AML-193 (cell line): ENCODE measurements at places on chromosomes 2 and 18.

- DNase-seq = no peak
Measured at GRCh38 chr18:63936932-63937393, 12.1 kb upstream of the HMSD start.

- DNase-seq = no peak
Measured at GRCh38 chr2:64001382-64002101, 17.7 kb downstream of the VPS54 start.

- no peak for DNase-seq
Measured at GRCh38 chr2:191869178-191869577, 22.3 kb upstream of the CAVIN2 start.

- peak; percentile 59 for DNase-seq
Measured at GRCh38 chr2:10400568-10400977, 47.6 kb downstream of the ODC1 start.

DNA sequence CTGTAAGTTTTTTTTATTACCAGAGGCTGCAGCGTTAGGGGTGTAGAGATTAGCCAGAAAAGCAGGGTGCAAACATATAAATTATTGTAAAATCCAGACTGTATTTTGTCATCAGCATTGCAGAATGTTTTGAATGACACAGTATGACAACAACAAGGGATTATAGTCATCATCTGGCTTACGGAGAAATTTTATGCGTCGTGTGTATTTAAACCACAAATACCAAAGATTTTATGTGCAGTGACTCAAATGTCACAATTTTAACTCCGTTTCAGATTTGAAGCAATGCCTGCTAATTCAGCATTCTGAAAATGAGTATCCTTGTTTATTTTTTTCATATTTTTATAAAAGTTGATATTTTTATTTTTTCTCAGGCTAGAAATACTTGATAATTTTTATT is 19.4 kb upstream of the TMX3 start:
- no peak for DNase-seq

GRCh38 chr2:162073888-162074631 is at the start of gene DPP4:
Gene DPP4 (minus strand): TSS chr2:162074215. CDS start chr2:162073981, 234 bp downstream.
- peak; percentile 1 for DNase-seq

GRCh38 chr2:222952204-222952603 is 91.4 kb downstream of the ACSL3 start:
- no peak for DNase-seq

- DNase-seq = peak; percentile 17
Measured at GRCh38 chr18:35495536-35496314, 2.0 kb downstream of the INO80C start.

DNA sequence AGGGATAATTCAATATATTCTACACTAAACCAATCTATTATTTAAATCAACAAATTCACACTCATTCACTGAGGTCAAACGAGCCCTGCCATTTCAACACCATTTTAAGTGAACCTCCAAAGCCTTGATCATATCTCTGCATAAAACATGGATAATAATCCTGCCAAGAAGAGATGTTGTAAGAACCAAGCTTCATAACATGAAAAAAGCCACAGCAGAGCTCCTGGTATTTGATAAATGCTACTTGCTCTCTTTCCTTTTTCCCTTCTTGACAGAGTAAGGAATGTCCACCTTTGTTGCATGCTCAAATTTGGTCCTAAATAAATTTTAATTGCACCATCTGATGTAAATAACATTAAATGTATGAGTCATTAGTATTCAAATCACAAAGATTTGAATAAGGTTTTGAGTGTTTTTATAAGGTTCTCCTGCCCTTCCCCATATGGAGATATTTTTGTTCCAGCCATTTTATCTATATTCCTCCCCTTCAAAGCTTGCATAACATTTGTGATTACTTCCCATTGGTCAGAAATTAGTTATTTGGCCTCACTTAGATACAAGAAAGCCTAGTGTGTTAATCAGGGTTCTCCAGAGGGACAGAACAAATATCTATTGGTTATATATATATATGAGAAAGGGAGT is 318.8 kb downstream of the RND3 start:
- no peak for DNase-seq

GRCh38 chr2:167843657-167844056 is 403.7 kb downstream of the STK39 start:
- DNase-seq = no peak

DNA sequence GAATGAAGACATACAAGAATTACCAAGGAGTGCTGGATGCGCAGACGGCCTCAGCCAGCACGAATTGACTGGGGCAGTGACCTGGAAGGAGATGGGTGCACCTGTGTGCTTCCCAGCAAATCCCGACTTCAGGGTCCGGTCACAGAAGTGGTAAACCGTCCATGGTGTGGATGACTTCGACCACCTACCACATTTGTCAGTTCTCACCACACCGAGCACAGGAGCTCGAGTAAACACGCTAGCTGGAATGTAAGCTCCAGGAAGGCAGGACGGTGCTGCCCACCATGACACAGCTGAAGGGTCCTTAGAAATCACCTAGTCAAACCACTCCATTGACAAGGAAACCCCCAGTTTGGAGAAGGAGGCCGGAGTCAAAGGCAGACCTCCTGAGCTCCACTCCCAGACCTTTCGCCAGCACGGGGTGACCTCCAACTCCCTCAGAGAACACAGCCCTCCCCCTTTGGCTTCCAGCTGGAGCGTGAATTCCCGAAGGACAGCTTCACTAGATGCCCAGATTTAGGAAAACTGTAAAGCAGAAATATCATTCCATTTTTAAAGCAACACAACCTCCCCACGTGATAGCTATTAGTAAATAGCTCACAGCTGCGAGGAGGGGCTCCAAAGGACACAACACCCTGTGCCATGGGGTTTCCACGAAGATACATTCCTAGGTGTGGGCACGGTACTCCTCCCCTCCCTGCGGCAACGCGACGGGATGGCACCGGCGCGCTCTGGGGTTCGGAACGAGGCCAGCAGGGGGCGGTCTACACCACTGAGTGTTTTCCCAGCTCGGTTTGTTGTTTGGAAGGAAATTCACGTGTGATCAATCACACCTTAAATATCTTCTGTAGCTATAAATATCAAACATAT is 34.1 kb upstream of the GNAL start:
- peak; percentile 6 for DNase-seq

- peak; percentile 70 for DNase-seq
Measured at GRCh38 chr2:109331896-109332848, 203.2 kb downstream of the SH3RF3 start.

DNA sequence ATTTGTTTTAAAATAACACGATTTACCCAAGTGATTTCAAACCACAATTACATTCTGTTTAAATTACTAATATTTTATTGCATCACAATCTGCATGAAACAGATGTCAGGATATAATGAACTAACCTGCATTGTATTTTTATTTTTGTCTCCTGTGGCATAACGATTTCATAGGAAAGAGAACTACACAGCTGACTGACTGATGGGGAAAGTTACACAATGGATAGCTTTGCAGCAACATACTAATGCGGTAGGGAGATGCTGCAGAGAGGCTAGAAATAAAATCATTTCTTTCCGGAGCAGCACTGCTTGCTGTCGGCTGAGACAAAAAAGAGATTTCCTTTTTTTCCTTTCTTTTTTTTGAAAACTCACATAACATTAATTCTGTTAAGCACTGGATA is 36.9 kb downstream of the SCN1A start:
- no peak for DNase-seq

GRCh38 chr2:224887141-224887540 is 155.1 kb downstream of the DOCK10 start:
- peak; percentile 29 for DNase-seq

DNA sequence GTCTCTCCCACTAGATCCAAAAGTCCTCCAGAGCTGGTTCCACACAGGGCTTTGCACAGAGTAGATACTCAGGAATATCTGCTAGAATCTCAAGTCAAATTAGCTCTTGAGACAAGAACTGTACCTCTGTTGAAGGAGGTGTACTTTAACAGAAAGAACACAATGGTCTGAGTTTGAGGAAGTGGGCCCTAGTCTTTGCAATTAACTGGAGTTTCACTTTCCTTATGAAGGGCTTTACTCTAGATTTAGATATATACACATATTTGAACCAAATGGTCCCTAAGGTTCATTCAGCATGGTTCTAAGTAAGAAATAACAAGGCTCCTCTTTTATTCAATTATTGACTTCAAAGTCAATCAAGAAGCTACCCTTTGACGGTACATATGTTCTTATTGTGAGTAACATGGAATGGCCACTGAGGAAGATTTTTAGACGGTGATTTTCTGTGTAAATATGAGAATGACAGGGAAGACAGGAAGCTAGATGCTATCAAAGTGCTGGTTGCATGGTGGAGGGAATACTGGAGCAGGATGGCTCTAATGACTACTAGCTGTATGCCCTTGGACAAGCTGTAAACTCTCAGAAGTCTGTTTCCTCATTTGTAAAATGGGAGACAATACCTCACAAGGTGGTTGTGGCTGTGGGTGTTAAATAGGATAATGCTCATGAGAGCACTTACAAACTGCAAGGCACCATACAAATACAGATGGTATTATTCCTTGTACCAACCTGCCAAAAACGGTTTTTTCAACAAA is 73.5 kb upstream of the SERTAD2 start:
- DNase-seq = peak; percentile 57

DNA sequence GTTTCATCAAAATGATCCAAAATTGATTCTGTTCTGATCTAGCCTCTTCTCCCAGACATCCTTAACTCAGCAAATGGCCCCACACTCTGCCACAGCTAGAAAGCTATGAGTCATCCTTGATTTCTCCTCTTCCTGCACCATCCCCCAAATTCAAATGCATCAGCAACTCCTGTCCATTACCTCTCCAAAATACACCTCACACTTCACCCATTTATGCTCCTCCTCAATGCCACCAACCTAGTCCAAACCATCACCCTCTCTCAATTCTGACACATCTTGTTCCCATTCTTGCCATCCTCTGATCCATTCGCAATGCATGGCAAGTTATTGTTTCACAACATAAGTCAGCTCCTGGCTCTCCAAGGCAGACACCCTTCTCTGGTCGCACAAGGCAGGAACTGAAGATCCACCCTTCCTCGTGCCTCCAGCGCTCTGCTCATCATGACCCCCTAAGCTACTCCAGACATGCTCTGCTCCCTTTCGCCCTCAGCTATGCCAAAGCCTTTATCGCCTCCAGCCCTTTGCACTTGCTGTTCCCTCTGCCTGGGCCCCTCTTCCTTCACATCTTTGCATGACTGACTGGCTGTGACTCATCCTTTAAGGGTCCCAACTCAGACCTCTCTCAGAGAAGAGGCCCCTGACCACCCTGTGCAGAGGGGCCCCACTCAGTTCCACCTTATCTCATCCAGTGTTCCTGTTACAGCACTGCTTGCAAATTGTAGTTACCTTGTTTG is 83.6 kb downstream of the MREG start:
- no peak for DNase-seq

GRCh38 chr2:35298493-35298892 is 1057.1 kb upstream of the CRIM1 start:
- DNase-seq = no peak

GRCh38 chr18:38497266-38497665 is 931.7 kb upstream of the CELF4 start:
- no peak for DNase-seq

- DNase-seq = no peak
Measured at GRCh38 chr18:50473881-50474280, 86.0 kb upstream of the MAPK4 start.
